ENCODE measurements at places on chromosomes 5 and 9.
A peak's percentile ranks its signal among the peaks of the same experiment; 100 is the strongest.

DNA sequence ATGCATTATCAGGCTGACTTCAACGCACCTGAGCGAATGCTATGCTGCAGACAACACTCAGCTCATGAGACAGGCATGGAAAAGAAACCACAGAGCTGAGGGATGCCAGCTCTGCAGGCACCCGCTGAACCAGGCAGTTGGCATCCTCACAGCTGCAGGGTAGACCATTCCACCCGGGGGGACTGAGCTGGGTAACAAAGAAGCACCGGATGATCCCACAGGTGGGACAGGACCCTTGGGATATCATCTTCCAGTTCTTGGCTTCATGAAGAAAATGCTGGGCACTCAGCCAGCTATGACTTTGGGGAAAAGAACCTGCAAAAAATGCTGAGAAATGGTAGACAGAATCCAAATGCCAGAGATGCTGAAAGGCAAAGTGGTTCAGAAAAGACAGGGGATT lies 9.6 kb downstream of the EPB41L4B start:
- DNase-seq: no peak

DNA sequence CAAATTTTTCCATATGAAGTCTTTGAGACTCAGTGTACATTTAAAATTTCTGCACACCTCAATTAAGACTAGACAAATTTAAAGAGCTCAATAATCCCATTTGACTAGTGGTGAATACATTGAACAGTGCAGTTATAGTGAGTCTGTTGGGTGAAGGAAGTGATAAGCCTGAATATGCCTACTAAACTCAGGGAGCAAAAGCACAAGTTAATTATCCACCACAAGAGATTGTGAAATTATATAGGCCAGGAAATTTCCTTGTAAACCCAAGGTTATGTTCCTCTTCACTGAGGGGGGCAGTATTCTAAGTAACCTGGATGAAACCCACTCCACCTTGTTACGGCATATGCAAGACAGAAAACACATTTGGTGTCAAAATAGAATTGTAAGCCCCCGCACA lies 612.9 kb upstream of the DAB2 start:
- DNase-seq: no peak

- DNase-seq: no peak
These were observed 91.0 kb downstream of the MRPL36 start for GRCh38 chr5:1708592-1709141.

DNA sequence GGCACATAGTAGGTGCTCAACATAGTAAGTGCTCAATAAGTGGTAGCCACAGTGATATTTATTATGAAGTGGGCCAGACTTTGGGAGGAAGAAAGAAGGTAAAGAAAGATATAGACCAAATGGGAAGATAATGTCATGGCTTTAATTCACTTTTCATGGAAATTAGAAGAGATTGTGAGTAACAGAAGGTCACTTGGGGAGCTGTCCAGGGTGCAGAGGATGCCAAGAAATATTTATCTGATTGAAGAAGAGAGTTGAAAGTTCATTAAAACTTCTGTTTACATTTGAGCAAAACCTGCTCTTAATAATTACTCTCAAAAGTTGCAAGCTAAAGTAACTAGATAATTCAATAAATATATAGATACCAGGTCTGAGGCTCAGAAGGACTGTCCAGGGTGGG lies 28.3 kb upstream of the IL33 start:
- DNase-seq: no peak

GRCh38 chr5:123808461-123809380 lies 296.7 kb downstream of the CSNK1G3 start:
- DNase-seq: no peak

DNA sequence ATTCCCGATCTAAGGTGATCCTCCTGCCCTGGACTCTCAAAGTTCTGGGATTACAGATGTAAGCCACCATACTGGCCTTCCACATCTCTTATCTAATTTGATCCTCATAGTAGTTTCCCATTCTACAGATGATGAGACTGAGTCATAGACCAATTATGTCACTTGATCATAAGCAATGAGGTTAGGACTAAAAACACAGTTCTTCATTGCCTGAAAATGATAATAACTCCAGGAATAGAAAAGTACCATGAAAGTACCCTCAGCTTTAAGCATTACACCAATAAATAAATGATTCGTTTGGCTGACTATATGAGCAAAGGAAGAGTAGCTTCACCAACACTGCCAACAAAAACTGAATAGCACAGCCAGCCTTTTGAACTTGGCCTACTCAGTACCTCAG lies 389.5 kb downstream of the ACTL7B start:
- no peak for DNase-seq

DNA sequence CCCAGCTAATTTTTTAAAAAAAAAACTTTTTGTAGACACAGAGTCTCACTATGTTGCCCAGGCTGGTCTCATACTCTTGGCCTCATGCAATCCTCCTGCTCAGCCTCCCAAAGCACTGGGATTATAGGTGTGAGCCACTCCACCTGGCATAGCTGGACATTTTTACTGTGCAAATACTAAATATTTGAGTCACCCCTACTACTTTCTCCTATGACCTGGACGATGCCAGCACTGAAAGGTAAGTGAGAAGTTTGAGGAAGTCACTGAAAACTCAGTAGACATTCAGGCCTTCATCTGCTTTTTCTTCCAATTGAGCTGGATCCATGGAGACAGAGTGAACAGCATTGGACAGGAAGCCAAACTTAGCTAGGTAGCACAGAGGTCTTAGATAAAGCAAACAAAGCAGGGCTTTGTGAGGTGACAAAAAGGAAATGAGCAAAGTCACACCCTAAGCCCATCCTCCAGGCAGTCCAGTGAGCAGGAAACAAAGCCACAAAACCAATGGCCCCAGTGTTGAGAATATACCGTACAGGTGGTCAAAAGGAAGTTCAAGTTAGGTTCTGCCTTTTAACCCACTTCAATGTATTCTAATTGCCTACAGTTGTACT lies 192.6 kb upstream of the RASA1 start:
- DNase-seq: no peak

DNA sequence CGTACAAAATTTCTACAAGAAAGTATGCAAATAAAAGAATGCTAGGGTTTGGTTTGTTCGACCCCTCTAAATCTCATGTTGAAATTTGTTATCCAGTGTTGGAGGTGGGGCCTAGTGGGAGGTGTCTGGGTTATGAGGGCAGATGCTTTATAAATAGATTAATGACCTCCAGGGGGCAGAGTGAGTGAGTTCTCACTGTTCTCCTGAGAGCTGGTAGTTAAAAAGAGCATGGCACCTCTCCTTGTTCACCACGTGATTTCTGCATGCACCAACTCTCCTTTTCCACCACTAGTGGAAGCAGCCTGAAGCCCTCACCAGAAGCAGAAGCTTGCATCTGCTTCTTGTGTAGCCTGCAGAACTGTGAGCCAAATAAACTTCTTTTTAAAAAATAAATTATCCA lies 50.4 kb upstream of the FAM170A start:
- peak; percentile 80 for DNase-seq

- DNase-seq: no peak
These were observed 48.7 kb downstream of the ANKDD1B start for GRCh38 chr5:75659791-75660450.

DNA sequence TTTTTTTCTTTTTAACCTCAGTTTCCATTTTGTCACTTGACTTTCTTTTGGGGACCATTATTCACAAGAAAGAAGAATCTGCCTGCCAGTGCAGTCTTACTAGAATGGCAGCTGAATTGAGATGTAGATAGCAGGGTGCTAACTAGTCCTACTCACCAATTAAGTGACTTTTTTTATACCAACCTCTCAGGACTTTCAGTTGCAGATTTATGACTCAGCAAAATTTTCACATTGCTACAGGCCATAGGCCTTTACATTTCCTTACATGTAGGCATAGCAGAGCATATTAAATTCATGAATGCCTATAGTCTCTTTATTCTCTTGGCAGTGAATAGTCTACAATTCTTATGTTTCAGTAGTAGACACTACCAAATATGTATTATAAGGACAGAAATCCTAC lies 54.0 kb upstream of the FKTN start:
- DNase-seq: peak; percentile 3

DNA sequence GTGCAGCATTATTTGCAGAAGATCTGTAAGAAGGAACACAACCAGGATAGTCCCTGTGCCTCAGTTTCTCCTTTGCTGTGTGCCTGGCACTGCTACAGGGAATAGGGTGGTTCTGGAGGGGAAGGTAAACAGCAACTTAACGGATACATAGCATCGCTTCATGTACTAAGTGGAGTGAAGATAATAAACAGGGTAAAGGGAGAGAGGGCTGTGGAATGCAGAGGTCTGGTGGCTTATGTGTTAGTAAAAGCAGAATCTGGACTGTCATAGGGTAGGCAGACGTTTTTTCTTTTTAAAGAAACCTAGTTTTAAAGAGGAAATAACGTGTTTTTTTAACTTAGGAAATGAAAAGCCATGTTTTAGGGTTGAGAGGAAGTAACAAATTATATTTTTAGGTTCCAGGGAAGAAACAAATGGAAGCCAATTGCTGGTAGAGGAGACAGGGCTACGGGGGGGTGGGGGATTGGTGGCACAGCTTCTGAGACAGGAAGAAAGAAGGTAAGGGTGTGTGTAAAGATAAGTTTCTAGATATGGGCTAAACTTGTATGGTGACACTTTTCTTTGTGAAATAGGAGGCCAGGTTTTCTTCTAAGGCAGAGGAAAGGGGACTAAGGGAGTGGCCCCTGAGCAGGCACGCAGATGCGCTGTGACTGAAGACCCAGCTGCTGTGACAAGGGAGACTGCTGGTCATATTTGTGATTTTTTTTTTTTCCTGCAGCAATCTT lies 1.3 kb downstream of the GNG10 start:
- peak; percentile 13 for DNase-seq

GRCh38 chr9:127570533-127571111 lies 41.5 kb upstream of the STXBP1 start:
- DNase-seq: peak; percentile 51

- DNase-seq: no peak
These were observed 394.0 kb upstream of the BRINP1 start for GRCh38 chr9:119763260-119763659.

Measured in hematopoietic multipotent progenitor cell treated with erythropoietin and hydrocortisone succinate and interleukin-3 and kit ligand, for 8 days (in vitro differentiated cells).